Stimulated activated CD4-positive, alpha-beta T cell treated with anti-CD3 and anti-CD28 coated beads, Interleukin-15, amount 100 ng/mL, for 1 hour (primary cell): ENCODE measurements at places on chromosomes 4 and X.

DNA sequence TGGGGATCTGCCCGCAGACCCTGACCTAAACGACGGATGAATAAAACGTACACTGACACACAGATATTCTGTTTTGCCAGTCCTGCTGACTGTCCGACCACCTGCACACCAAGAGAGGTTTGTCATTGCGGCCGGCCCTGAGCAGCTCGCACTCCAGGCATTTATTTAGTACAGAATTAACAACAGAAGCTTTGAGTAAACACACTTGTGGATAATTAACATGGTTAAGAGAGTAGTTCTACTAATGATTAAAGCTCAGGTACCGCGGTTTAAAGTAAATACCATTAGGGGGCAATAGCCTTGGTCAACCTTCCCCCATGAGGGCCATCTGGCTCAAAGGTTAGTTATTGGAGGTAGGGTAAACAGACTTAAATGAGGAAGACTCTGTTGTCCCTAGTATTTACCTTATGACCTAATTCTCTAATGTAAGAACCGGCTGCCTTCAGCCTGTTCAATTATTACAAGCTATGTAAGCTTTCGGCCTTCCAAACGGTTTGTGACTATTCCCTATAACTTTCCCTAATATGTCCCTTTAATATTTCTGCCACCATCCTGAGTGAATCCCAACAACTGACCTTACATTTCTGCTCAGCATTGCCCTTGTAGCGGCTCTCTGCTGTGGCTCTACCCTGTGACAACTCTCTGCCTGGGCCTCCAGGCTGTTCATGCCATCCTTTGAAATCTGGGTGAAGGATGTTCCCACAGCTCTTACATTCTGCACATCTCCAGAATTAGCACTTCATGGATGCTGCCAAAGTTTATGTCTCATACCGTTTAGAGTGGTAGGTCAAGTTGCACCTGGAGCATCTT is 46.9 kb upstream of the SYTL5 start:
- no peak for DNase-seq

DNA sequence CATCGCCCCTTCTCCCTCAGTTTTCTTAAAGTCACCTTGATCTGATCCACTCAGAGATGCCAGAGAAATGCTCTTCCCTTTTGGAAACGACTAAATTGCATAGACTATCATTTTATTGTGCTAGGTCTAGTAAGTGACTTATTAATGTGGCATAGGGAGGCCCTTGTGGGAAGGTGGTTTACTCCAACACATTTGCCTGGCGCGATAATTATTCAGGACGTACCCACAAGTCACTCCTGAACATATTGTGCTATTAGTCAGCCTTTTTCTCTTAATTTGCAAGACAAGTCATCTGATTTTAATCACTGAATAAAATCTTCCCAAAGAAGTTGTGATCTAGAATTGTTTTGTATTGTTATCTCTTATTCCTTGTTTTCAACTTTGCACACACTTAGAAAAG is 7.6 kb downstream of the ENPEP start:
- DNase-seq: no peak

DNA sequence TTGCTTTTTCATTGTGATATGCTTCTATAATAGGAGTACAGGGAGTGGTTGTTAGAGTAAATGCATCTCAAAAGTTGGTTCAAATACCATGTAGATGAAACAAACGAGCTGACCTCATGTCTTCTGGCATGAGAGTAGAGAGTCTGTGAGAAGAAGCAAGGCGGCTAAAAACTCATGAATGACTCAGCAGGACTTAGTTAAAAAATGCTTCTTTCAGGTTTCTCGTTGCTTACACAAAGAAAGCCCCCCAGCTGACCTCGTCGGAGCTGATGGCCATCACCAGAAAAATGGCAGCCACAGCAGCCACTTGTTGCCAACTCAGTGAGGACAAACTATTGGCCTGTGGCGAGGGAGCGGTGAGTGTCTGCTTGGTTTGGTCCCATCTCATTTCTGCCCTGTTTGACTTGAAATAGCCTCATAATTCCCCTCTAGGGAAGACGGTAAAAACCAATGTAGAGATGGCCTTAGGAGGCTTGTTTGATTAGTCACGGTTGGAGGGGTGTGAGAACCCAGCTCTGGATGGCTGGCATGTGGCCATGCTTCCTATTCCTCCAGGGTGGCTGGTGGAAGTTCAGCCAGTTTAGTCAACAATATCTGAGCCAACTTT is 14.5 kb downstream of the AFP start:
- no peak for DNase-seq

DNA sequence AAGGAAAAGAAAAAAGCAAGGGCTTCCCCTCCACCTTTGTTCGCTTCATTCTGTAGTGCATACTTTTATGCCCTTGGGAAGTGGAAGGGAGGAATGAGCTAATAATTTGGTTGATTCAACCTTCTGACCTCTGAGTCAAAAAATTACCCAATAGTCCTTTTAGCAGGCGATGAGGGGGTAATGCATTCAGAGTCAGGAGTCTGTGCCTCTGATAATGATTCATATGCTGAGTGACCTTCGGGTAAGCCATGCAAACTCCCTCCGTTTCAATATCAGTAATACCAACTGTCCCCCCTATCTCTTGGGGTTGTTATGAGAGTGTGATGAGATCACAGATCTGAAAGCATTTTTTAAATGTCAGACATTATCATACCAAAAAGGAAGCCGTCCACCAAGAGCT is 41.6 kb upstream of the ACSL4 start:
- DNase-seq: no peak

GRCh38 chr4:118729287-118730286 is 44.4 kb downstream of the METTL14 start:
- DNase-seq: no peak

DNA sequence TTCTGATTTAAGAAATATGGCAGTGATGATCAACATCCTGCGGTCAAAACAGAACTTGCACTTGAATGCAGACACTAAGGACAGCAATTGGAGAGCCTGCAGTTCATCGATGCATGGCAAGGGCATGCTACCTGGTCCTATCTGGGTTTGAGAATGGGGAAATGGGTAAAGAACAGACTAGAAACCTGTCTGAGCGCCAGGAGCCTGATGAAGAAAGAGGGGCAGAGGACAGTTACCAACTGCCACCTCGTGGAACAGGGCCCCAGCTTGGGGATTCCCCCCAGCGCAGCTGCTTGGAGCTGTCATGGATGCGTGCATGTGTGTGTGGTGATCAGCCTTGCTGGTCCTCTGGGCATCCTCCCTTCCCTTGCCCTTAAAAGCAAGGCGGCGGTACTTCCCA is 30.2 kb upstream of the NKRF start:
- no peak for DNase-seq

DNA sequence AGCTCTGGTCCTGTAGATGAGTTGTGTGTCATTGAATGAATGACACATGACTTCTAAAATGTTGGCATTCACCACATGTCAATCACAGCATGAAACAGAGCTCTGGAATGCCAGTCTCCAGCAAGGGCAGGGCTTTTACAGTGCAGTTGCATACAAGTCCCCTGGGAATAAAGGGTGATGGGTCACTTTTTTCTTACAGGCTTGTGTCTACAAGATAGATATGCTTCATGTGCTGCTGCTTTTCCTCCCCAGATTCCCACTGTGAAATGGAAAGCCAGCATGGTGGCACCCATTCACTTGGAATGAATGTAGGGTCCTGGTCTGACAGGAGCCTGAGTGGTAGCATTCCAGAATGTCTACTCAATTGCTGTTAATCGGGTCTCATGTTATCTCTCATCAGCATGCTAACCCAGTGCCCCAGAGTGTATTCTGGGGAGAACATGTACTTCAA is 159.1 kb upstream of the KIT start:
- DNase-seq: no peak

DNA sequence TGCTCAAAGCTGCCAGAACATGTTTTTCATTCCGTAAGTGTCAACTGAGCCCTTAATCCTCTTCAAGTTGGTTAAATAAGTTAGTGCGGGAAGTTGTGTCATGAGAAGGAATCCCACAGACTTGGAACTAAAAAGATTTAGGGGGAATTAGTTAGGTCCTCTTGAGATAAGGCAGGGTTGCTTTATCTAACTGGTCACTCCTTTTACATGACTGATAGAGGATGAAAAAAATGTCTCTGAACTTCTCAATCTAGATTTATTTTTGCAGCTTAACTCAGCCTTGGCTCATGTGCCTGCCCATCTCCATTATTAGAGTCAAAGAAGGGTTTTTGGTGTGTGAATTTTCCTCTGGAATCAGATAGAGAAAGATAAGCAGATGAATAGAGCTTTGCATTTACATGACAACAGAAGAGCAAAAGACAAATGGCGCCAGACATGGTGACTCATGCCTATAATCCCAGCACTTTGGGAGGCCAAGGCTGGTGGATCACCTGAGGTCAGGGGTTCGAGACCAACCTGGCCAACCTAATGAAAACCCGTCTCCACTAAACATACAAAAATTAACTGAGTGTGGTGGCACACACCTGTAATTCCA is 882.9 kb downstream of the RPA4 start:
- DNase-seq: no peak

GRCh38 chr4:2850966-2851798 is 7.5 kb downstream of the ADD1 start:
- DNase-seq: no peak

GRCh38 chr4:52472444-52472843 is 186.7 kb downstream of the USP46 start:
- no peak for DNase-seq

DNA sequence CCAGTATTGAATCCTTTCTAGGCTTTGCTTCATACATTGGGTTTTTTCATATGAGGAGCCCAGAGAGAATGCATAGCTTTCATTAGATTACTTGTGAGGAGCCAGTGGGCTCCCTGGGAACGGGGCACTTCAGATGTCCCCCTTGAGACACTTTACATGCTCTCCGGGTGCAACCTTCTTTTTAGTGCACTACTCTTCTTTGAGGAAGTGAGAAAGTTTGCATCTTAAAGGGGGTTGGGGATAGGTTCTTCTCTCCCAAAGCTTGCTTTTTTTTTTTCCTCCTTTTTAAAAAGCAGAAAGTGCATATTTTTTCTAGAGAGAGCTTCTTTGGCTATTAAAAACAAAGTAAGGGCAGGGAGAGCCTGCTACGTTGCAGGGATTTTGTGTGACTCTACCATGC is 4.3 kb downstream of the HADH start:
- no peak for DNase-seq

- no peak for DNase-seq
Measured at GRCh38 chr4:181479141-181479540, 764.1 kb upstream of the TENM3 start.

DNA sequence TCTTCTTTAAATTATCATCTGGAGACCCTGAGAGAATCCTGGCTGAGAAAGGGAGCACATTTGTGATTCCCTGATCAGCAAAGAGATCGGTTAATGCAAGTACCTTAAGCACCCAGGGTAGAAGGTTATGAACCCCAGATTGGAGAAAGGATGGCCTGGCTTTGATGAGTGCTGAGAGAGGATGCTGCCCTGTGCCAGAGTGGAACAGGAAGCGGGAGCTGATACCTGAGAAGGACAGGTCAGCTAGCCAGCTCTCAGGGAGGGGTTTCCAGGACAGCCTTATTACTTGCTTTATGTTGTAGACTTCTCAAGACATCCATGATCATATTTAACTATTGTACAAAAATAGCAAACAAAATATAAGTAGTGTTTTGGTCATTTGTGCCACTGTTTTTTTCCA is 141.9 kb downstream of the GATB start:
- DNase-seq: no peak

DNA sequence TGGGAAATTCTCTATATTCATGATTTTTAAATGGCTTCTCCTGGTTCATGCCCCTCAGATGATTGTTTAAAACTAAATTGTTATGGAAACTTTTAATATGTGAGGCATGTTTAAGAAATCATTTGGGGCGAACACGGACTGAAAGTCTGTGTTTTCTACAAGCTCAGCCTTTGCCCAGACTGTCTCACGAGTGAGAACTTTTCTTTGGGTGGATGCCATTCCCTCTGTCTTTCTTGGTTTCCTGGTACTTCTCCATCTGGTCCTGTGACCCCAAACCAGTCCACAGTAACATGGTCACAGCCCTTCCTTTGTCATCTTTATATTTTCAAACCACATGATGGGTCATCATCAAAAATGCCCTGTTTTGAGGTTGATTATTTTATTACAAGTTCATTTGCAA is 186.6 kb upstream of the GNPDA2 start:
- no peak for DNase-seq

DNA sequence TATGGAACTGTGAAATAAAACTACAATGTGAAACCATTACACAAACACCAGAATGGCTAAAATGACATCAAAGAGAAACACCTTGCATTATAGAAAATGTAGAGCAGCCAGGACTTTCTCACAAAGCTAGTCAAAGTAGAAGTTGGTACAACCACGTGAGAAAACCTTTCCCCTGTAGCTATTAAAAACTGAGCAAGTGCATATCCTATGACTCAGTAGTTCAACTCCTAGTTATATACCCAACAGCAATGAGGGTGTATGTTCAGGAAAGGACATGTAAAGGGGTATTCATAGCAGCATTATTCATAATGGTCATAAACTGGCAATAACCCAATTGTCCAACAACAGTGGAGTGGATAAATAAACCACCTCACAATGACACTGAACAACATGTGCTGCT is 177.5 kb upstream of the NUDT10 start:
- DNase-seq: no peak

DNA sequence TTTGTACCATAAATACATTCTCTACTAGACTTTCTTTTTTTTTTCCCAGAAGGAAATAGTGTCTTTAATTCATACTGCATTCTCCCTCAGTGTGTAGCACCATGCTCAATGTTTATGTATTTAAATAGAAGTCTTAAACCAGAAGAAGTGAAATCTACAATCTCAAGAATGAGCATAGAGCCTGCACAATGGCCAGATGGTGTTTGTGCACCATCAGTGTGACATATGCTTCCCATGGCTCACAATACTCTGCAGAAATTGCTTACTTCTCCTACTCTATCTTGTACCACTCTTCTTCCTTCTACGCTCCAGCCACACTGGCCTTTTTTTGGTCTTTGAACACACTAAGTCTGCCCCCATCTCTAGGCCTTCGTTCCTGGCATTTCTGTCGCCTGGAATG is 2.6 kb upstream of the DOCK11 start:
- DNase-seq: no peak

DNA sequence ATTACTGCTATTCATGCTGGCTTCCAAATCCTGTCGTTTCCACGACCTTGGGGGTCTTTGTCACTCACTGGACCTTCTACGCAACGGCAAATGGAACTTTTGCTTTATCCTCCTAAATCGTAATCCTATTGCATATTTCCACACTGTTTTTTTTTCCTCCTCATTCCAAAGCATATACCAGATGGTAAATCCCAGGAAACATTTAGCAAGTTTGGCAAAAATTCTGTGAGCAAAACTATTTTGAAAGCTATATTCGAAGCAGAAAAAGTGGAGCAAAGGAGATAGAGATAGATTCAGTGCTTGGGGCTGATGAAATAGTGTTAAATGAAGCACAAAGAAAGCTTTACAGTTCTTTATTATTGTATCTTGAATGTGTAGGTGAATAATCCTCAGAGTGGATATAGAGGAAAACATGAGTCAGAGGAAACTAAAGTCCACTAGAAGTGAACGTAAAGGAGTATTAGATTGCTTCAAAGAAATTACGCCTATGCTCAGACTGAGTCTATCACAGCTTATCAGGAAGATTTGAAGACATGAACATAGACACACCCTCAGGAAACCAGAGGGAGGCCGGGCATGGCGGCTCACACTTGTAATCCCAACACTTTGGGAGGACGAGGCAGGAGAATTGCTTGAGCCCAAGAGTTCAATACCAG is 50.2 kb upstream of the FAM9A start:
- DNase-seq: no peak

- no peak for DNase-seq
Measured at GRCh38 chrX:103517246-103517645, 2.0 kb downstream of the RAB40A start.
